Fibroblast of upper back skin (primary cell): ENCODE measurements at places on chromosomes 3 and 15.

DNA sequence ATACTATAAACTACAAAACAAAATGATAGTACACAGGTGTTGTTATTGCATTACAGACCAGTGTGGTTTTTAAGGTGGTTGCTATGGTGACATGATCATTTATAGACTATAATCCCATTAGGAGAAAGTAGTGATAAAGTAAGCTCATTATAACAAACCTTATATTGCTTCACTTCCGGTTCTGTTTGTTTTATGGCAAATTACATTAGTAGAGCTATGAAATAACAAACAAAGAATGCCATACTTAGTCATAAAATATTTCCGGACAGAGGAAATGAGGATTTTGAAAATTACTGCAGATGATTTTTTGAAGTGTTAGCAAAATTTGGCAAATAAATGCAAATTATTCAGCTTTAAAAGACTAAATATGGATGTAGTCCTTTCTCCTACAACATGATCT is 640.4 kb upstream of the ARPP21 start:
- no peak for DNase-seq

DNA sequence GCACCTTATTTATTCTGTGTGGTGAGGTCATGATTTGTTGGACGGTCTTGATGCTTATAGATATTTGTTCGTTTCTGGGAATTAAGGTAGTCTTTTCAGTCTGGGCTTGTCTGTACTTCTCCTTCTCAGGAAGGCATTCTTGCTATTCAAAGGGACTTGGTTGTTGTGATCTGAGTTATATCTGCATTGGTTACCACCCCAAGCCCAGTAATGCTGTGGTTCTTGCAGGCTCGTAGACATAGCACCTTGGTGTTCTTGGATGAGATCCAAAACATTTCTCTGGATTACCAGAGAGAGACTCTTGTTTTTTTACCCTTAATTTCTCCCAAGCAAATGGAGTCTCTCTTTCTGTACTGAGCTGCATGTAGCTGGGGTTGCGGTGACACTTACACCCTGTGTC is 128.0 kb upstream of the CBLB start:
- DNase-seq: no peak

DNA sequence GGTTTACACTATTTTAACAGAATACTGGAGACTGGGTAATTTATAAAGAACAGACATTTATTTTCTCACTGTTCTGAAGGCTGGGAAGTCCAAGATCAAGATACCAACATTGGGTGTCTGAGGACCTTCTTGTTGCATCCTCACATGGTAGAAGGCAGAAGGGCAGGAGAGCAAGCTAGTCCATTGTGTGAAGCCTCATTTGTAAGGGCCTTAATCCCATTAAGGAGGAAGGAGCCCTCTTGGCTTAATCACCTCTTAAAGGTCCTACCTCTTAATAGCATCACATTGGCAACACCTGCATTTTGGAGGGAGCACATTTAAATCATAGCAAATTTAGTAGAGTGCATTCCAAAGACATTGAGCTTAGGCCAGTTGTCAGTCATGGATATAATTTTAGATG is 26.2 kb downstream of the UBE2Q2 start:
- no peak for DNase-seq

DNA sequence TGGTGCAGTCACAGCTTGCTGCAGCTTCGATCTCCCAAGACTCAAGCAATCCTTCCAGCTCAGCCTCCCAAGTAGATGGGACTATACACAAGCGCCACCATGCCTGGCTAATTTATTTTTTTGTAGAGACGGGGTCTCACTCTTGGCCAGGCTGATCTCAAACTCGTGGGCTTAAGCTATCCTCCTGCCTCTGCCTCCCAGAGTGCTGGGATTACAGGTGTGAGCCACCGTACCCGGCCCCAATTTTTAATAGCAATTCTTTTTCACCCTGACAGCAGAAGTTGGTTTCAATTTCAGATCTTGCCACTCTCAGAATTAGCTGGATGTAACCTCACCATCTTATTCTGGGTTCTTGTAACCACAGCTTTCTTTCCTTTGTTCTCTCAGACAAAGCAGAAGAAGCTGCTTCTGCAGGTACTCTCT is 64.8 kb downstream of the TRIM71 start:
- no peak for DNase-seq

- no peak for DNase-seq
Measured at GRCh38 chr15:62275831-62276230, 110.7 kb upstream of the C2CD4B start.

DNA sequence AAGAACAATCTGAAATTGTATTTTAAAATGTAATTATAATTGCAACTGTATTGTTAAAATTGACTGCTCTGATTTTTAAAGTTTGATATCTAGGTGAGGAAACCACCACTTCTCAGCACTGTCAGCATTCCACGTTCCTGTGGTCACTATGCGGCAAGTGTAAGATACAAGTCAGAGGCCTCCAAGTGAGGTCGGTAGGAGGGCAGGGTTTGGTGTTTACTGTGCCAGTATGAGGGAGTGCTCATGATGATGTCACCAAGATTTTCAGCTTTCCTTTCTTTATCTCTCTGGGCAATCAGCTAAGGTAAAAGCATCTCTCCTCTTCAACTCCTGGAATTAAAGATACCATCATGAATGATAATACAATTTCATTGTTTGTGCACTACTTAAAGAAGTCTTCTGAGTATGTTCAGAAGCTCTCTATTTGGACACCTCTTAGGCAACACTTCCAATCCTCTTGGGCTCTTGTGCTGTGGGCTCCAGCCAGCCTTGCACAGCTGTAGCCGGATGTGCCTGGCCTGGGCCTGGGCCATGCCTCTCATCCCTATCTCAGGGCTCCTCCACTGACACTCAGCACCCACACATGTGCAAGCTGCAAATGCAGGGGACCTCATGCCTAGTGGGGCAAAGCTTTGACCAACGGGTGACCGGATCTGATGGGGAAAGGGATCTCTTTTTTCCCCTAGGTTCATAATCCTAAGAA is 42.9 kb downstream of the CCR3 start:
- DNase-seq: no peak

- no peak for DNase-seq
Measured at GRCh38 chr15:28994831-28995596, 109.2 kb downstream of the APBA2 start.

- peak; percentile 75 for DNase-seq
Measured at GRCh38 chr3:29686889-29687592, 406.2 kb downstream of the RBMS3 start.

DNA sequence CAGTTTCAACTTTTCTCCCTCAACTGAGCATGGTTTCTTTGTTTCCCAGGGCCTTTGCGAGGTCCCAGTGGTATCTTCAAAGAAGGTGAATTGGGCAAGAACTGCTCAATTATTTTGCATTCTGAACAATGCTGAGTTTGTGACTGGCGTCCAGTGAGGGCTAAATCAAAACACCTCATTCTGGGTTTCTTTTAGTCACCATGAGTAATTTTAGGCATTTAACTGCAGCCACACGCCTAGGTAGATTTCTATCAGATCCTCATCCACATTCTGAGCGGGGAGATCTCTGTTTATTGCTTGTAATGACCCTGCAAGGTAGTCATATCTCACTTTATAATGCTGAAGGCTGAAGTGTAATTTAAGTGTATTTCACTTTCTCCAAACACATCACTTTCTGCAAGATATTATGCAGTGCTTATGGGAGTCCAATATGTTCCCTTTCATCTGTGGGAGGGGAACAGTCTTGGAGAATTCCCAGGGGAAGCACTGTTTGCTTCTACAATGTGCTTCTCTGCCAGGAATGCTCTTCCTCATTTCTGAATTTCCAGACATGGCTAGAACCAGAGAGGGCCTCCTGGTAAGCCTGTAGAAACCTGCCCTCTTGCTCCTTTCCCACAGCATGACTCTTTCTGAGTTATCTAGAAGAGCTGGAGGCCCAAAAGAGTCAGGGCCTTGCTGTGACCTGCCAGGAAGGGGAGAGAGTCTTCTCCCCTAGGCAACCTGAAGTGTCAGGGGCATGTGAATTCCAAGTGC is 91.7 kb downstream of the FRMD4B start:
- DNase-seq: peak; percentile 78
